ENCODE measurements at places on chromosomes 2 and 18.

DNA sequence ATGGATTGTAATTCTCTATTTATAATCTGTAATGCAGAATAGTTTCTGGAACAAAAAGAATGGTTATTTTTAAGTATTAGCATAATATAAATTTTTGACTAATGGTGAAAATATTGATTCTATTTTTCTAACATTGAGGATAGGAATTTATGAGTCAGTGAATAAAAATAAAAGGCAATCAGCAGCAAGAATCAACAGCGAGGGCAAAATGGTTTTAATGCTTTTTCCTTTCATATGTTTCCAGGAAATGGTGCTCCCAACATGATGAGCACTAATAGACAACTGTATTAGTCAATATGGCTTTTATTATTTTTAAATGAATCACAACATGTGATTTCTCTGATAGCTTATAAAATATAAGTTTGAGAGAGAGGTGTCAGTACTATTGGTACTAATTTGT, 90.7 kb upstream of the TFPI start:
- DNase-seq = no peak

- no peak for DNase-seq
These were observed 191.9 kb downstream of the MC4R start for GRCh38 chr18:60180671-60181070.

DNA sequence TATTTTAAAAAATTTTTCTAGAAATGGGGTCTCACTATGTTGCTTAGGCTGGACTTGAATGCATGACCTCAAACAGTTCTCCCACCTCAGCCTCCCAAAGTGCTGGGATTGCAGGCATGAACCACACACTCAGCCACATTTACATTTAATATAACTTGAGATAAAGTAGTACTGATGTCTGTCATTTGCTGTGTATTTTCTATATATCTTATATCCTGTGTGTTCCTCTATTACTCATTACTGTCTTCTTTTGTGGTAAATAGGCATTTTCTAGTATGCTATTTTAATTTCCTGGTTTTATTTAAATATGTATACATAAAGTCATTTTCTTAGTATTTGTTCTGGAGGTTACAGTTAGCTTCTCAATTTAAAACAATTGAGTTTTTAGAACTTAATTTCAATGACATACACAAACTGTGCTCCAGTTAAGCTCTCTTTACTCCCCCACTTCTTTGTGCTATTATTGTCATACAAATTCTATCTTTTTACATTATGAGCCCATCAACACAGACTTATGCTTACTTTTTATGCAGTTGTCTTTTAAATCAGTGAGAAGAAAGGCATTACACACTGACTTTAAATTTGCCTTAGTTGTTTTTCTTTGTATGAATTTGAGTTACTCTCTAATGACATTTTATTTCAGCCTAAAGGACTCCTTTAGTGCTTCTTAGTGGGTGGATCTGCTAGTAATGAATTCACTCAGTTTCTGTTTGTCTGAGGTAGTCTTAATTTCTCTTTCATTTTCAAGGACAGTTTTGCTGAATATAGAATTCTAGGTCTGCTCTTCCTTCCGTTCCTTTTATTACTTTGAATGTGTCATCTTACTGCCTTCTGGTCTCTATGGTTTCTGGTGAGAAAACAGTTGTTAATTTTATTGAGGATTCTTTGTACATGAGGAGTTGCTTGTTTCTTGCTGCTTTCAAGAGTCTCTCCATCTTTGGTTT, 6.2 kb upstream of the INPP4A start:
- DNase-seq = no peak

DNA sequence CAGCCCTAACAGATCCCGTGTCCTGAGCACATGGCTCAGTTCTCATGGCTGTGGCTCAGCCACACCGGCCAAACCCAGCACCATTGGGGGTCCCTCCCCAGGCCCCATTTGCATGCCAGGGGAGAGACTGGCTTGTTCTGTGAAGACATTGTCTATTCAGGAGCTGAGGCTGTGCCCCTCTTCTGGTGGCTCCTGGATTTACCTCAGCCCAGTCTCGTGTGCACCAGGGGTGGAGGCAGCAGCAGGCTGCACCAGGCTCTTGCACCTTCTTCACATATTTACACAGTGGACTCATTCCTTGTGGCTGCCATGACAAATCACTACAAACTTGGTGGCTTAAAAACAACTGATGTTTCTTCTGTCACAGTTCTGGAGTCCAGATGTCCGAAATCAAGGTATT, 92.4 kb upstream of the ITGA6 start:
- no peak for DNase-seq

GRCh38 chr18:47756364-47757016, 174.0 kb downstream of the SMAD2 start:
- DNase-seq = peak; percentile 71

- DNase-seq = no peak
These were observed 1084.7 kb upstream of the LRRTM1 start for GRCh38 chr2:81389203-81389602.

- DNase-seq = peak; percentile 40
These were observed 7.6 kb downstream of the NMUR1 start for GRCh38 chr2:231522418-231523180.

DNA sequence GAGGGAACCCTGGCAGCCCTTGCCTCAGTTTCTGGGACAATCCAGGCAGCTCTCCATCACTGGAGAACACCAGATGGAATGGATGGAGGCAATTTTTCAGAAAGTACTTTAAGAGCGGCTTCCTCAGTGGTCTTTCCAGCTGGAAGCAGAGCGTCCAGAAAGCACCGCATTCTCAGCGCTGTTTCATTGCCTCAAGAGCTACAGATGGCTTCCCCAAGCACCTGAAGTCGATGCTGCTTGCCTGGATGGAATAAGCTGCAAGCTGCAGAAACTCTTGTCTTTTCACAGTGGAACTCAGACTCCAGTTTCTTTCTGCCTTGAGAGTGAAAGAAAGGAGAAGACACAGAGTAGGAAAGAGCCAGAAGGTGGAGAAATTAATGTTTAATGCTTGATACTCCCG, 766.9 kb downstream of the TDRD15 start:
- no peak for DNase-seq

DNA sequence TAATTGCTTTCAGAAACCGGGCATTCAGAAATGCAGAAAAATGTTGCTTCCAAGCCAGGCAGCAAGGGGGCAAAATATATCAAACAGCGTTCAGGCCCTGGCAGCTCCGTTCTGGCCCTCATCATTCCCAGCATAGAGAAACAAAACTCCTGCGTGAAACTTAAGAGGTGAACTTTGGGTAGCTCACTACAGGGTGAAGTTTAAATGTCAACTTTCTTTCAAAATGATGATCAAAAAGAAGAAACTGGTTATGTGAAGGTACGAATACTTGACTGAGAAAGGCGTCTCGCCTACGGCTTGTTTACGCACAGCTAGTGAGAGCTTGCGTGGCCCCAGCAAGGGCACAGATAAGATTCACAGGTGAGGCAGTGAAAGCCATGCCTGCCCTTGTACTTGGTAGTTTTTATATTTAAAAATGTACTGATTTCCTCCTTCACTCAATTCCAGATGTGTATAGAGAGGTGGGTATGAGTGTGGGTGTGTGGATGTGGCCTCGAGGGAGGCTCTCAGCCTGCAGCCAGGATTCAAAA, 127.5 kb downstream of the NFATC1 start:
- DNase-seq = no peak

DNA sequence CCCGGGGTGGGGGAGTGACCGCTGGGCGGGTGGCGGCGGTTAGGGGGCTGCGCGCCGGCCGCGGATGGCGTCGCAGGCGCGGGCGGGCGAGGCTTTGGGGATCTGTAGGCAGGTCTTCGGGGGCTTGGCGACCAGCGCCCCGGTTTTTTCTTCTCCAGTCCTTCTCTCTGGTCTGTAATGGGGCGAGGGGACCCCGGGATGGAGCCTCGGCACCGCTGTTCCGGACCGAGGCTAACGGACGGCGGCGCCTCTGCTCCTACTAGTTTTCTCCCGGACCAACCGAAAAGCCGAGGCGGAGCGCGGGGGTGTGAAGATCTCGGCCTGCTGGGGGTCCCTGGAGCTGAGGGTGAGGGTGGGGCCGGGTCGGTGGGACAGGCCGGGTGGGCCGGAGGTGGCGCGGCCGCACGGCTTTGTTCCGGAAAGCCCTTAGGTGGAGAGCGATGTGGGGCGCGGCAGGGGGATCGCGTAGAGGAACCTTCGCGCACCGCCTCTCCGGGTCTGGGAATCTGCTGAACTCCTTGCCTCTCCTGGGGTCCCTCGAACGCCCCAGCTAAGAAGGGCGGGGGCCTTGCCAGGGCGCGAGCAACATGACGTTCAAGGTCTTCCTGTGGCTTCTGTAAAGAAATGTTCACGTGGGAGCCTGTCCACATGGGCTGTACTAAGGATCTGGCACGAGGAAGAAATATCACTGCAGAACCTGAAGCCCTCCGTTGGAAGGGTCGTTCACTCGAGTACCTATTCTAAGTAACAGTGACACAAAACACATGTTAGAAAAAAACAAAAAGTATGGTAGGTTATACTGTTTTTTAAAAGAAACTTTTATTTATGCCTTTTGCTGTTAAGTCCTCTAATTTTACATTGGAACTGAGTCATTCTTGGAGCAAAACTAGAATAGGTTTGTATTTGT, 861 bp downstream of the SLC39A10 start:
- DNase-seq = peak; percentile 53

- peak; percentile 51 for DNase-seq
These were observed 13.4 kb downstream of the SERPINB7 start for GRCh38 chr18:63788447-63789096.

DNA sequence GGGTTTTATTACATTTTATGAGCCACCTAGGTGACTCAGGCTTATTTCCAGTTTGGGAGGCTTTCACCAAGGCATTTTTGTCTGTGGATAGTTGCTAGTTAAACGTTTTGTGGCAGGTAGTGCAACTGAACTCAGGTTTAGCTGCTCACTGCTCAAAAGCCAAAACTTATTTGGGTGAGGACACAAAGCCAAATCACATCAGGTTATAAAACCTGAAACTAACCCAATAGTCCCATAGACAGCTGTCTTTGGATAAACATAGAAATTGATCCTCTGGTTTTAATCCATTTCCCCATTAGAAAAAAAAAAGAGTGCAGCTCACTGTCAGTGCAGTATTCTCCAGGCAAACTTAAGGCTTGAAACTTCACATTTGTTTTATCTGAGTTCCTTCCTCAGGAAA, 362.6 kb upstream of the TFPI start:
- no peak for DNase-seq

GRCh38 chr18:6866552-6867085, 137.1 kb downstream of the ARHGAP28 start:
- no peak for DNase-seq

DNA sequence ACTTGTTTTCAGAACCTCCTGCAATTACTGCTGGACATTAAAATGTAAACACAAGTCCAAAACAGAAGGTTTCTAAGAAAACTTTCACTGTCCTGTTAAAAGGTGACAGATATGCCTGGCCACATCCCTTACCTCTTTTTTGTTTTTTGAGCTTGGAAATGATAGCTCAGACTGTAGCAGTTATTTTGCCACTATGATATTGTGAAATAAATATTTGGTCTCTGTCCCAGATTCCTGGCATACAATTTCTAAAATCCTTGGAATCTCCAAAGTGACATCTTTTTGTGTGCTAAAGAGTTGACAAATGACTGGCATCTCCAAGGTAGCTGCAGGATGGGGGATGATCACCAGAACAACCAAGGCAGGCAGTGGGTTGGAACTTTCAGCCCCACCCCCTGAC, 16.8 kb downstream of the TPGS2 start:
- no peak for DNase-seq

GRCh38 chr2:71561441-71562267, 108.3 kb downstream of the DYSF start:
- no peak for DNase-seq

GRCh38 chr18:5389356-5389755, 93.8 kb upstream of the ZBTB14 start:
- DNase-seq = no peak

DNA sequence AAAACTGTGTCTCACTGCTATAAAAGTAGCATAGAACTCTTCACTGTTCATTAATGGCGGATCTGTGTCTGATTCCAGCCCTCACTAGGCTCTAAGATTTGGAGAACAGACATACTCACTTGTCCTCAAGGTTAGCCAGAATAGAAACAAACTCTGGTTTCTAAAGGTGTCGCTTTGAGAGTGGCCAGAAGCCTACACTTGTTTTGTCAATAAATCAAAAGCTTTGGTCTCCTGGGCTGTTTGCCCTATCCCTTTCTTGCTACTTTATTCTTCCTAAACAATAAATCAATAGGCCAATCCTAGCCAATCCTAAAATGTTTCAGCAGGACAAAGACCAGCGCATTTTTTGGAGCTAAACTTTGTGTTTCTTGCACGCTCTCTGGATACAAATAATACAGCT, 1064.6 kb upstream of the CHAC2 start:
- no peak for DNase-seq

DNA sequence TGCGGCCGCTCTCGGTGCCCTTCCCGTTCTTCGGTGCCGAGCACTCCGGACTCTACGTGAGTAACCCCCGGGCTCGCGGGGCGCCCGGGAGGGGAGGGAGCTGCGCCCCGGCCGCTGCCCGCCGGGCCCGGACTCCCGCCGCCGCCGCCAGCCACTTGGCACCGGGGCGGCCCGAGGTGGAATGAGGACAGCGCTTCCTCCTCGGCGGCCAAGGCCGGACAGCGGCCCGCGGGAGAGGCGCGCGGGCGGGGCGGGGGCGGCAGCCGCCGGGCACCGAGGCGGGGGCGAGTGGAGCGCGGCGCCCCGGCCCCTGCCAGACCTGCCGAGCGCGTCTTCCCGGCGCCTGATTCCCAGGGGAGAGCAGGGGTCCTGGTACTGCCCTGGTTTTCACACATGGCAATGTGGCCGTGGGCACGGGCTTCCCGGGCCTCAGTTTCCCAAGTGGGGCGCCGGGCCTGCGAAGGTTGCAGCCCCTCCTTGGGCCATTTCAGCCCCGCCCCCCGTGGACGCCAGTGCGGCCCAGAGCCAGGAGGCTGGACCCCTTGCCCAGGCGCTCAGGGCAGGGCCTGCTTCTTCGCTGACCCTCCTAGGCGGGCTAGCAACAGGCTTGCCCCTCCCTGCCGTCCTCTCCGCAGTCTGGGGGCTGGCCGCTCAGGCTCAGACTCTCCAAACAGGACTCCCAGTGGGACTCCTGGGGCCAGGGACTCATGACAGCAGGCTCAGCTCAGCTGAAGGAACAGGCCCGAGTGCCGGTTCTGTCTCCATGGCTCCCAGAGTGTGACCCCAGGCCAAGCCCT, 775 bp downstream of the SNED1 start:
- DNase-seq = peak; percentile 70

- no peak for DNase-seq
These were observed 200.6 kb downstream of the DPP10 start for GRCh38 chr2:114642988-114643553.
